ENCODE measurements at places on chromosomes 5 and 9.

DNA sequence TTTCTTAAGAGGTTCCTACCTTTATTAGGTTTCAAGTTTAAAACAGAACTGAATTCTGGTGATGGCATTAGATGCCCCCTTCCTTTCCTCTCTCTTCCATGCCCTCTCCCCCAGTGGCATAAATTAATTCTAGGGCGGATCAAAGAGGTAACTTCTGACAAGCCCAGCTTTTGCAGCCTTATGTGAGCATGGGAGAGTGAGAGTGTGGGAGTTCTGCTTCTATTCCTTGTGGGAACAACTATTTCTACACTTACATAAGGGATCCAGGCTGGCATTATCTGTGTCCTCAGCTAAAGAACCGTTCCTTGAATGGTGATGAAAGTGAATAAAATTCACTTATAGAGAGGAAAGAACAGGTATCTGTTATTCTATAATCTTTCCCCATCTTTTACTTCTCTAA is 437.6 kb downstream of the KIF4B start:
- no peak for DNase-seq

- no peak for DNase-seq
Measured at GRCh38 chr9:84439250-84439649, 98.7 kb upstream of the SLC28A3 start.

- no peak for DNase-seq
Measured at GRCh38 chr5:172548981-172549687, 91.9 kb upstream of the NEURL1B start.

GRCh38 chr5:111631328-111631727 is 119.0 kb upstream of the STARD4 start:
- no peak for DNase-seq

DNA sequence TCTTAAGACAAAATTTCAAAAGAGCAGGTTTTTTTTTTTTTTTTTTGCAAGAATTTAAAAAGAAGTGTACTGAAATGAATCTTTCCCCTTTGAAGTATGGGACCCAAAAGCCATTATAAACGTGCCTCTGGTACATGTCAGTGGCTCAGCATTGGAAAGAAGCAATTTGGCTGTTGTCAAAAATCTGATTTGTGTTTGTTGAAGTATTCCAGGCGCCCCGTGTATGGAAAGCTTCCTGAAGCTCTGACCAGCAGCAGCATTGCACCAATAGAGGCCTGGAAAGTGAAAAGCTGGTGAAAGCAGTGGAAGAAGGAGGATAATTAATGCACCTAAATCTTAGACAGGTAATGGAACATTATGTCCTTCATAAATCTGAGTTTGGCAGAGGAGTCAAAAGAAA is 215.0 kb downstream of the PARP8 start:
- DNase-seq = no peak

DNA sequence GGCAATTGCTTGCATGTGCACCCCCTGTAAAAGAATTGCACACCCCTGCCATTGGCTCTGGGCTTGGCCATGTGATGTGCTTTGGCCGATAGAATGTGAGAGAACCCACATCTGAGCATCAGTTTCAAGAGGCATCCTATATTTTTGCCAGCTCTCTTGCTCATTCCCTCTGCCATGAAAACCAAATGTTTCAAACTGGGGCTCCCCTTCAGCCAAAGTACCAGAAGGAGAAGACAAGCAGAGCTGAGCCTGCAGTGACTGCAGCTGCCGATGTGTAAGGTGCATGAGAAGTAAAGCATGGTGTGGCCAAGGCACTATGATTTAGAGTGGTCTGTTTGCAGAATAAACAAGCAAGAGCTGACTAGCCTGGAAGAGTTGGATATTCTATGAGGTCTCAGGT is 132.3 kb downstream of the ASTN2 start:
- no peak for DNase-seq

- no peak for DNase-seq
Measured at GRCh38 chr9:108668938-108669335, 186.8 kb downstream of the ACTL7B start.

- peak; percentile 11 for DNase-seq
Measured at GRCh38 chr5:129771058-129771838, 23.4 kb downstream of the MINAR2 start.

DNA sequence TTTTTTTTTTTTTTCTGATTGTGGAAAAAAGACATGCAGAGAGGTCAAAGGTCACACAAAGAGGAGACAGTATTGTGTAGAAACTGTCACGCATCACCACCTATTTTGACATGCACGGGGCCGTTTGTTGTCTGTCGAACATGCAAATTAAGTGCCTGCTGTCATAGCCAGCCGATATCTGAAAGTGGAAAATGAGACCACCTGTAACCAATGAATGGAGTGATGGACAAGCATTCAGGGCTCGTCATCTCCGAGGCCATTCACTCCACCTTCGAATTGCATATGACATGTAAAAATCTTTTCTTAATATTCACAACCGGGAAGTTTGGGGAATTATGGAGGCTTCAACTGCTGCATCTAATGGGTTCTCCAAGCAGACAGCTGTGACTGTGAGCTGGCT is 512.2 kb upstream of the ADAMTS16 start:
- DNase-seq = no peak

GRCh38 chr5:32332966-32333365 is 20.2 kb upstream of the MTMR12 start:
- DNase-seq = no peak

GRCh38 chr9:134662143-134662876 is 20.7 kb downstream of the COL5A1 start:
- DNase-seq = peak; percentile 90

- DNase-seq = no peak
Measured at GRCh38 chr5:135596788-135597187, 18.0 kb upstream of the CXCL14 start.

- DNase-seq = no peak
Measured at GRCh38 chr9:19768798-19769197, 20.0 kb downstream of the SLC24A2 start.

GRCh38 chr5:78899922-78900362 is 85.2 kb downstream of the ARSB start:
- DNase-seq = no peak

DNA sequence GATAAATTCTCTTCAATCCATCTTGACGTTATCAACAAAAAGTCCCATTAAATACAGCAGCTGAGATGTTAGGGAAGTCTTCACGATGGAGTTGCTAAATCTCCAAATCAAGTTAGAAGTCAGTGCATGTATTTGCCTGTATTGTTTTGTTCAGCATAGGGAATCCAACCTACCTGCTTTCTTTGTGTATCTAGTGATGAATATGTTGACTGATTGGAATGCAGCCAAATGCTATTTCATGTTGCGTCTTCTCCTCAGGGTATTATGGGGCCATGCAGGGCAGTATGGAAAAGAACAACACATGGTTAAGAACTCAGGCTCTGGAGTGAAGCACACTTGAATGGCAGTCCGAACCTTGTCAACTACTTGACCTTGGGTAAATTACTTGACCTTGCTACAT is 529.5 kb upstream of the ZNF462 start:
- DNase-seq = no peak

- DNase-seq = no peak
Measured at GRCh38 chr9:16675131-16675530, 195.3 kb downstream of the BNC2 start.

GRCh38 chr5:119366540-119366881 is 10.7 kb downstream of the TNFAIP8 start:
- DNase-seq = no peak

DNA sequence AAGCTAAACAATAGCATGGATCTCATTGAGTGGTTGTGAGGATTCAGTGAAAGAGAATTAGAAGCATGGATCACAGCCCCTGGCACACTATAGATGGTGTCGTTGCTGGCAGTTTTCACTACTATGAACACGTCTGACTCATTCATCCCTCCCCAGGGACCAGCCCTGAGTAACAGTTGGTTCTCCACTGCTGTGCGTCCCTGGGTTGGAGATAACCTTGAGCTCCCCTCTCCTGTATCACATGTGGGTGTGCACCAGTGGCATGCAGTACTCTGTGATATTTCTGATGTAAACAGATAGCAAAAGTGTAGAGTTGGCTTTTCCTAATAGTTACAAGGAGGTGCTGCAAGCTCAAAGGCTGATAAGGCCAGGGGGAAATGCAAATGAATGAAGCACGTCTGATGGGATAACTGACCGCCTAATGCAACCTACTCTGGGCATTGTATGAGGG is 8.8 kb upstream of the LCP2 start:
- DNase-seq = peak; percentile 43

- DNase-seq = no peak
Measured at GRCh38 chr9:116943970-116944369, 256.9 kb downstream of the TRIM32 start.

GRCh38 chr5:11385251-11385900 is 518.9 kb downstream of the CTNND2 start:
- no peak for DNase-seq

DNA sequence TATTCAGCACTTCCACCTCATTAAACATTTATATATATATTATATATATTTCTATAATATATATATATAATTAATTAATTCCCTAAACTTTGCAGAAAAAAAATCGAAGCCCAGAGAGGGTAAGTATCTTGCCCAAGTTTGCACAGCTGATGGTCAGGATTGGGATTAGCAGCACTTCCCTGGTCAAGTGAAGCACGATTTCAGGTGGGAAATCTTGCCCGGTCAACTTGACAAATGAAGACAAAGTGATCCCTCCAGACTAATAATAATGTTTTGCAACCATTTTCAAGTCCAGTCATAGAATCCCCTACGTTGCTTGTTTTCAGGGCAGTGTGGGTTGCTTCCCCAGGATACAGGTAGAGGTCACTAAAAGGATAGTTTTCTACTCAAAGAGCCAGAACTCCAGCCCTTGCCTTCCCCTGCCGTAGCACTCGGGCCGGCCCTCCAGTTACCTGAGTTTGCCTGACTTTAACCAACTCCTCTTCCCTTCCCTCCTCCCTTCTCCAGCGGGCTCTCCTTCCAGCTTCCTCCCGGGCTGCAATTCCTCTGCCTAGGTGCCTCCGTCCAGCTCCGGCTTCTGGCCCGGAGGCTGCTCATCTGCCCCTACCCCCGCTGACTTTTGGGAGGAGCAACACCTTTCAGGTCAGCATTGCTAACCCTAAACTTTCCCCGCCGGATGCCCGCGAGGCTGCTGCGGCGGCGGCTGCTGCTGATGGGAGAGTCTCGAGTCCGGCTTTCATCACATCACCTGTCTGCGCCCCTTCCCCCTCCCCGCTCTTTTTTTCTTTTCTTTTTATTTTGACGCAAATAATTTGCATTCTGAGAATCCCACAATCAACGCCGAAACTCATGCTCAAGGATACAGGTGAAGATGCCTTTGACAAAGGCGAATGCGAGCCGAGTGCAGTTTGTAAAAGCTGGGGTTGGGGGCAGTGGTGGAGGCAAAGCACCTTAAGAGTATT is 930 bp downstream of the PRLR start:
- no peak for DNase-seq

Measured in GM04503 (cell line).